SIG-M5 (cell line): ENCODE measurements at places on chromosomes 4 and X.
A peak's percentile ranks its signal among the peaks of the same experiment; 100 is the strongest.

DNA sequence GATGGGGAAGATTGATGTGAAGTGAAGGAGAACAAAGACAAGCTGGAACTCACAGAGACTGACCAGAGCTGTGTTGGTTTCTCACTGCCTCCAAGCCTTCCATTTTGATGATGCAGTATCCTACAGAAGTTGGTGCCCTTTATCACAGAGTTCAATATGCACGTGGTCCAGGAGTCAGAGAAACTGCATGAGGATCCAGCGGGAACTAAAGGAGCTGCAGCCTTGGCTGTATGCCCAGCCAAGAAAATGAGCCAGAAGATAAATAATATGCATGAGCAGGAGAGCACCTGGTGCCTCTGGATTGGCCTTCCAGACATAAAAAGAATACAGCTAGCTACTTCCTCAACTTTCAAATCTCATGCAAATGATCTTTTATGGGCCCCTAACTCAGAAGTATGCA lies 44.3 kb upstream of the DCLK2 start:
- DNase-seq = no peak

DNA sequence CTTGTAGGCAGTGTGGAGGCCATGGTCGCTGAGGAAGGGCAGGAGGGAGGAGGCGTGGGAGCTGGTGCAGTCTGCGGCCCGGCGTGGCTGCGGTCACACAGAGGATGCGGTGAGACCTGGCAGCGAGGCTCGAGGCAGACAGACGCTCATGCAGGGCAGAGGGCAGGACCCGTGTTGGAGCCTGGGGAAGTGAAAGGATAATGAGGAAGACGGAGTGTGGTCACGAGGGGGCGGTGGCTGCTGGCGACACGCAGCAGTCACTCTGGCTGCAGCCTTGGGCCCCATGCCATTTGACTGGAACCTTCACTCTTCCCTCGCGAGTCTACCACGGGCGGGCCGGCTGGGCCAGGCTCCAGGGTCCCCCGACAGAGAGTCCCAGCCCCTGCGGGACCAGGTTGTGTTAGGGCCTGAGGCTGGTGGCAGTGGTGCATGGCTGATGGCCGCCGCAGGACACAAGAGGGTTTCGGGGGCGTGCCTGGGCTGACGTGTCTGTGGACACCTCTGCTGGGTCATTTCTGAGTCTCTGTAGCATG lies 68.8 kb upstream of the HGFAC start:
- DNase-seq = peak; percentile 65

- no peak for DNase-seq
Measured at GRCh38 chr4:77500801-77501200, 104.8 kb upstream of the CXCL13 start.

- no peak for DNase-seq
Measured at GRCh38 chr4:47686294-47686872, 151.5 kb downstream of the CORIN start.

DNA sequence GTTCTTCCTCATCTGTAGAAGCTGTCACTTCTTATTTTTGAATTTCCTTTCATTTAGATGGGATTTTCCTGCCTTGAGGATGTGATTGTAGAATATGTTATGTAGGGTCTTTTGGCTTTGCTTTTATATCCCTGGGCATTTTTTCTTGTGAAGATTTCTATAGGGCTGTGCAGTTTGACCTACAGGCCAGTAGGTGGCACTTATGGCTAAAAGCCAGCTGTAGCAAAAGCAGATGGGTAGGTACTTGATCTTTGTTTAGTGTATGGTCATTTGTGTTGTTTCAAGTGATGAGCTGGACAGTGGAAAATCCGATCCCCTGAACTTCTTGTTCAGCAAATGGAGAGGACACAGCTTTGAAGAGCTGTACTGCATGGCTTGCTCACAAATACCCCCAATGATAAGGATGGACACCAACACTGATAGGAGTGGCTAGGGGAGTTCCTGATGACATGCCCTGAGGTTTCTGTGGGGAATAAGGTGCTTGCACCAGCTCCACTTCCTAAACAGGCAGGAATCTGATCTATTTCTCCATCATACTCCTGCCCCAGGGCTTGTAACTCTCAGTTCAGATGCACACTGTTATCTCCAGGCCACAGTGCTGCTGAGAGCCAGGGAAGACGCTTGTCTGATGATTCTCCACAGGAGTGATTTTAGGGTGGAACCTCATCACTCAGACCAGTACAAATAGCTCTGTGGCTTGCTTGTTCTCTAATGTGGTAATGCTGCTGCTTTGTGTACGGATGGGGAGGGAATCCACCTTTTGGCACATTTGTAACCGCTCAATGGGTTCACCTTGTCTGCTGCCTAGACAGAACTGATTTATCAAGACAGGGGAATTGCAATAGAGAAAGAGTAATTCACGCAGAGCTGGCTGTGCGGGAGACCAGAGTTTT lies 417.1 kb upstream of the MAGEB16 start:
- no peak for DNase-seq

DNA sequence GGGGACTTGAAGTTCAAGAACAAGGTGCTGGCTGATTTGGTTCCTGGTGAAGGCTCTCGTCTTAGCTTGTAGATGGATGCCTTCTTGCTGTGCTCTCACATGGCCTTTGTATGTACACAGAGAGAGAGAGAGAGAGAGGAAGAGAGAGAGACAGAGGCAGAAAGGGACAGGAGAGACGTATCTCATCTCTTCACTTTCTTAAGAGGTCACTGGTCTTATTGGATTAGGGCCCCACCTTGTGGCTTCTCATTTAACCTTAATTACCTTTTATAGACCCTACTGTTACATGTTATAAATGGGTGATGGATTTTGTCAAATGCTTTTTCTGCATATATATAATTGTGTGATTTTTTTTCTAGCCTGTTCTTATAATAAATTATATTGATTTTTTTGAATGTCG lies 1444.2 kb downstream of the ADGRL3 start:
- no peak for DNase-seq

DNA sequence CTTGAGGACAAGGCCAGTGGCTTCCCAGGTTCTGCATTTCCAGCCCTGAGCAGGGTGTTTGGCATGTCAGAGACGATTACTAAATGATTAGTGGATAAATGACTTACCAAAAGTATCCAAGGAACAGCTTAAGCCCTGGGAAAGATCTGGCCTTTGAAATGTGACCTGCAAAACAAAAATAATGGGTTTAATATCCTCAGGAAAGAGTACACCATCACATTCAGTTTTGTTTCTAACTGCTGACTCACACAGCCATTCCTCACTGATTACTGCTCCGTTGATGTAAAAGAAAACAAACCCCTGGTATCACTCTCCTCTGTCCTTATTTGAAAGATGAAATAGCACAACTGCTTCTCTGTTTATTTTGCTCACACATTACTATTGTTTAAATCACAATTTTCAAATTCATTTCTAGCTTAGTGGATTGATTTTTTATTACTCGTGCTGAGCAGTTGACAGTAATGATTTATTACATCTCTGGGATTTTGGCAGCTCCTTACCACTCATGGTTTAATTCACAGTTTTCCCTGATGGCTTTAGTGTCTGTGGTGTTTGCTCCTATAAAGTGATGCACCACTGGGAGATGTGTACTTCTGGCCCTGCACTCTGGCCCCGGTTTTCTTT lies 117.0 kb downstream of the CBLL2 start:
- DNase-seq = no peak

- DNase-seq = no peak
Measured at GRCh38 chrX:10833299-10834169, 213.1 kb upstream of the MID1 start.

DNA sequence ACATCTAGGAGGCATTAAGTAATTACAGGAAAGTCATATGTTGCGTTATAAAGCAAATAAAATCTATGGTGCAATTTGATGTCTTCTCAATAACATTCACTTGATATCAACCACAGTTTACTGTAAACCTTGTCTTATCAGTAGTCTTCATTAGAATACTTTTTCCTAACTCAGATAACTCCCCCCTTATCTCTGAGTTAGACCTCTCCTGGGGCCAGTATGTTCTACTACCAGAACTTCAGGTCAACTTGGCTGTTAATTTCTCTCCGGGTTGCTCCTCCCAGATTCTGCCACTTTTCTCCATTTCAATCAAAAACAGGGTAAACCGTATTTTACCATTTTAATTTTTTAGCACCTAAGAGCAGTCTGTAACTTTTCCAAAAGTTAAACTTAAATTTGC lies 50.0 kb downstream of the KDR start:
- no peak for DNase-seq

DNA sequence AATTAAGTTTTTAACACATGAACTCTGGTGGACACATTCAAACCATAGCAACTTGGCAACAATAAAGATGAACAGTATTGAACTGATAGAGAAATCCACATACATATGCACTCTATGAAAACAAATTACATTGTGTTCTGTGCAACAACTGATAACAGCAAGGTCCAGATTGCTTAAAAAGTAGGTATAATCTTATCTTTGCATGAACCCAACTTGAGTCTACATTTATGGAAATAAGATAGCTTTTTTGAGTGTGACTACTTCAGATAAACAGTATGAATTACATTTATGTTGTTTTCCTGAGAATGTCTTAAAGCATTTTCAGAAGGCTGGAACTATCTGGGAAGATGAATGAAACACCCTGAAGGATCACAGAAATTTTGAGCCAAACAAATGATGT lies 212.6 kb upstream of the GK2 start:
- DNase-seq = no peak

- no peak for DNase-seq
Measured at GRCh38 chr4:3858046-3858730, 92.0 kb downstream of the ADRA2C start.

DNA sequence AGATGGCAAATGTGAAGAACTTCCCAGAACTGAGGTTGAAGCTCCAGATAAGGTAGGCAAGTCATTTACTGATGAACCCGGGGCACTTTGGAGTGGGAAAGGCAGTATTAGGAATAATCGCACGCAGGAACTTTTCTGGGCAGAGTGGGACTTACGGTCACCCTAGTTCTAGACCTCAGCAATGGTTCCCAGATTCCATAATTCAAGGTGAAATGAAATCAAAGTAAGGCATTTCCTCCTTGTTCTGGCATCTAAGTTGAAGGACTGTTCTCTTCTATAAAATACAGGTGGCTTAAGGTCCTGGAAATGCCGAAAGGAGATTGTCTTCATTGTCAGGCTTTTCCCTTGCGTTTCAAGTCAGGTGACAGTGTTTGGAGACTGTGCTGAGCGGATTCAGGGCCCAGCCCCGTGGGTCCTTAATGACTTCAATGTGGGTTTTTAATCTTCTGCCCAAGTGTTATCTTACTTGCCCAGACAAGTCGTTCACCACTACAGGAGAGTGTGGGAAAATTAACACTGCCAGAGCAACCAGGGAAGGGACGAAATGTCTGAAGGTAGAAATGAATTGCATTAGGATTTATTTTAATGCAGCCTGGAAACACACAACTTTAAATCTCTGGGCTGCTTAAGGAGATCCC lies 52.1 kb upstream of the STOX2 start:
- DNase-seq = no peak

DNA sequence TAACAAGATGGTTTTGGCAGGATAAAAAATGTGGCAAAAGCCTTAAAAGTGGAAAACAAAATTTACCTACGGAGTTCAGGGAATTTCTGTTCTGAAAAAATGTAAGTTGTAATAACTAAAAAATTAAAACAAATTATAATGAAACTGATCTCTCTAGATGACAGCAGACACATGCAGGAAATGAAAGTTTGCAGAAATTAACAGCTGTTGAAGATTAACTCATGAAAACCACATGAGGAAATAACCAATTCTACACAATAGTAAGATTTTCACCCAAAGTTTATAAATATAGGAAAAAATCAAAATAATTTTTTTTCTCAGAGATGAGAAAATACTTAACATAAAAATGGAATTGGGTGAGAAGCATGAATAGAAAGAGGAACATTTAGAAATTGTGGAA lies 47.5 kb upstream of the UGT2B15 start:
- DNase-seq = no peak

DNA sequence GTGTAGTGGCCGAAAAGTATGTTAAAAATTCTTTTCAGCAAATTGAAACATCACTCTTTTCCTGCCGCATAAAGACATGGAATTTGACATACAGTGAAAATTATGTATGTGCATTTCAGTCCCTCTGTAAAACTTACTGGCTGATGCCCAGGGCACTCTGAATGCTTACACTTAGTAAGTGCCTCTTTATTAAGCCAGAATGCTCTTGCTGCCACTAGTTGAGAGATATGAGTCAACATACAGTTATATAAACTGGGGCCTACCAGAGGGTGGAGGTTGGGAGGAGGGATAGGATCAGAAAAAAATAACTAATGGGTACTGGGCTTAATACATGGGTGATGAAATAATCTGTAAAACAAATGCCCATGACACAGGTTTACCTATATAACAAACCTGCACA lies 38.1 kb upstream of the TRPC5 start:
- DNase-seq = no peak

GRCh38 chrX:40508560-40508959 lies 72.2 kb upstream of the ATP6AP2 start:
- no peak for DNase-seq

- no peak for DNase-seq
Measured at GRCh38 chrX:133646719-133647116, 231.4 kb upstream of the GPC4 start.

DNA sequence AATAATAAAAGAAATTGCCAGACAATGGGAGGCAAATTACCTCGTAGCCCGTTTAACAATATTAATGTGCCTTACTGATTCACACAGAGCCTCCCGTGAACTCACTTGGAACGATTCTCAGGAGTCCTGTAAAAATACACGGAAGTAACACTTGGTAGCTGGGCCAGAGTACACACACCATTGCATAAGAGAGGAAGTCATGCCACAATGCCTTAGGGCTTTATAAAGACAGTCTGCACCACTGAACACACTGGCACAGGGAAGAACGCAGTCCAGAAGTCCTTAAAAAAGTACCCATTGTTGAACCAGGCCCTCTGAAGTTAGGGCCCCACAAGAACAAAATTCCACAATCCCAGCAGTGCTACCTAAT lies 15.1 kb downstream of the SLC2A9 start:
- DNase-seq = peak; percentile 73

- no peak for DNase-seq
Measured at GRCh38 chrX:47384502-47384901, 14.1 kb downstream of the ZNF157 start.

- no peak for DNase-seq
Measured at GRCh38 chrX:41245641-41246040, 88.3 kb upstream of the DDX3X start.

DNA sequence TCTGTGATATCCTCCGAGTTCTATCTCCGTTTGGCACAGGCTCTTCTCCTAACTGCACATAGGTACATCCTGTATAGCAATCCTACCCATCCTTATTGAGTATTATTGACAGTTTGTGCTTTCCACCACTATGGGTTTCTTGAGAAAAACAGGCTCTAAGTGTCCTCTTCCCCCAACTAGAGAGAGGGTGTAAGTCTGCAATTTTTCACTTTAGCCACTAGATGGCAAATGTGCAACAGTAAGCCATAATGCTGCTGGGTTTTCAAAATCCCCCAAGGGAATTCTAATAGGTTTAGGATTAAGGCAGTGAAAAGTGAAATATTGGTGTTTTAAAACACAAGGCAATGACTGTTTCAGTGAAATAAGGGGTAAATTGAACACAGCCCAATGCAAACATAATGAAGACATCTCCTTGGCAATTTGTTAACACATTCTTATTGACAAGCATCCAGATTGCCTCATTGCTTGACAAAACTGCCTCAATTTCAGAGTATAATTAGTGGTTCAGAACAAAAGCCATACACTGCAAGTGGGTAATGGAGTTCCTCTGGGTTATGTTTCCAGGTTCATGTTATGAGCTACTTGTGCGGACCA lies 239.0 kb upstream of the HTR2C start:
- no peak for DNase-seq
